ENCODE measurements at places on chromosomes 13 and 19.

- DNase-seq: no peak
Observed at GRCh38 chr19:51010066-51010795, 8.8 kb upstream of the KLK8 start.

DNA sequence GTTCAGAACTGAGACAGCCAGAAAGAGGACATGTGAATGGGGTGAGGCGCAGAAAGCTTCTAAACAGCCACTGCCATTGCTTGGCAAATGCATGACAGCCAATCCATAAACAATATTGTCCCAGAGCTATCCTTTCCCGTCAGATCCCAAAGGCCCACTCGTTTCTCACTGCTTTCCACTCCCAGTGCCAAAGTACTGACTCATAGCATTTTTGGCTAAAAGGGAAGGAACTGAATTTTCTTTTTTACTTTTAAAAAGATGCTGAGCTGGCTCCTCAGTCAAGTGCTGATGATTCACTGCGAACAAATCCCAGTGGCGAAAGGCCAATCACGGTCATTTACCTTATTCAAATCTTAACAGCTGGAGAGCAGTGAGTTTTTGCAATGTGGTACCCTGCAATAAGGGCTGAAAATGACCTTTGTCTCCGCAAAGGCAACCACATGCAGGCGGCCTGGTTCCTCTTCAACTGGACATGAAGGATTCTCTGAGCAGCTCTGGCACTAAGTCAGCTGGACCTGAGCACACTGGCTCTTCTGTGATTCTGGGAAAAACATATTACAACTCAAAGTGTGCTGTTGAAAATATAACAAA is 151.7 kb downstream of the DCLK1 start:
- no peak for DNase-seq

DNA sequence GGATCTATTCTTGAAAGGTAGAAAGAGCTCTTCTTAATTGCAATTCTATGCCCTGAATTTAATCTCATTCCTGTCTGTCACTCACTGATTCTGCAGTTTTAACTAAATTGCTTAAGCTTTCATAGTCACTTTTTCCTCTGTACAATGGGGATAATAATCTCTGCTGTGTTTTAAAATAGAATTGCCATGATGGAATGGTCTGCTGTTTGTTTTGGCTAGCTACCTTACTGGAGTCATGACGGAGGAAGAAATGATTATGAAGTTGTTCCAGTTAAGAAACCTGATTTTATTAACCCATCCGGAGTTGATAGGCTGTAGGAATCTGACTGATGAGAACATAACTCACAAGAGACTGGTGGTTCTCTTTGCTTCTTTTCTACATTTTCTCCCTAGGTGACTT is 54.9 kb upstream of the ITM2B start:
- no peak for DNase-seq

DNA sequence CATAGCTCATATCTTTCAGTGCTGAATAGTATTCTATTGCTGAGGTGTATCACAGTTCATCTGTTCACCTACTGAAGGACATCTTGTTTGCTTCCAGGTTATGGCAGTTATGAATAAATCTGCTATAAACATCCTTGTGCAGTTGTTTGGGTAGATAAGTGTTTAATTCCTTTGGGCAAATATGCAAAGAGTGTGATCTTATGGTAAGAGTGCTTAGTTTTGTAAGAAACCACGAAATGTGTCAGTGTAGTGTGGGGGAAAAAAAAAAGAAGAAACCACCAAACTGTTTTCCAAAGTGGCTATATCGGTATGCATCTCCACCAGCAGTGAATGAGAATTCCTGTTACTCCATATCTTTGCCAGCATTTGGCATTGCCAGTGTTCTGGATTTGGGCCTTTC is 93.3 kb downstream of the PIBF1 start:
- no peak for DNase-seq

GRCh38 chr19:13010038-13010991 is 15.0 kb downstream of the NFIX start:
- DNase-seq: no peak

DNA sequence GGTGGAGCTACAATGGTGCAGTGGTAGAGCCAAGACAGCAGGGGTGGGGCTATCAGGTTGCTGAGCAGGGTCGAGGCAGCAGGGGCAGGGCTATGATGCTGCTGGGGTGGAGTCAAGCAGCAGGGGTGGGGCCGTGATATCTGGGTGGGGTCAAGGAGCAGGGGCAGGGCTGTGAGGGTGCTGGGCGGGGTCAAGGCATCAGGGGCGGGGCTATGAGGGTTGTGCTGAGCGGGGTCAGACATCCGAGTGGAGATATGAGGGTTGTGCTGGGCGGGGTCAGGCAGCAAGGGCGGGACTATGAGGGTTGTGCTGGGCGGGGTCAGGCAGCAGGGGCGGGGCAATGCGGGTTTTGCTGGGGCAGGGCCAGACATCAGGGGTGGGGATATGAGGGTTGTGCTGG is 14.7 kb downstream of the HCN2 start:
- DNase-seq: no peak

All from HuH-7 (cell line).